ENCODE measurements at places on chromosomes 4 and X.

- peak; percentile 3 for DNase-seq
Observed at GRCh38 chr4:87150498-87151261, 69.7 kb downstream of the KLHL8 start.

DNA sequence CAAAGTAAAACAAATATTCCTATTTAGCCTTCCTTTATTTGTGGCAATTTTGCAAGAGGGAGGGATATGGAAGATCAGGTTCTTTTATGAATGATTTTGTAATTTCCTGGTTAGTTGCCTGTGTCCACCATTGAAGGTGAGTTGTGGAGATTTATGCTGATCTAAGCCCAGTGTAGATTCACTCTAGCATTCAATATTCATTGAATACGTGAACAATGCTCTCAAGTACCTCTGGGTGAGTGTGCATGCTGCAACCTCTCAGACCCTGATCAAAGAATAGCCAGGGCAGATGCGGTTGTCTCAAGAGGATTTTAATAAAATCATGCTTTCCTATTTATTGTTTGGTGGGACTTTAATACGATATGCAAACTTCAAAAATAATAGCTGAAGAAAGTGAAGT lies 628.4 kb downstream of the SPRY1 start:
- no peak for DNase-seq

DNA sequence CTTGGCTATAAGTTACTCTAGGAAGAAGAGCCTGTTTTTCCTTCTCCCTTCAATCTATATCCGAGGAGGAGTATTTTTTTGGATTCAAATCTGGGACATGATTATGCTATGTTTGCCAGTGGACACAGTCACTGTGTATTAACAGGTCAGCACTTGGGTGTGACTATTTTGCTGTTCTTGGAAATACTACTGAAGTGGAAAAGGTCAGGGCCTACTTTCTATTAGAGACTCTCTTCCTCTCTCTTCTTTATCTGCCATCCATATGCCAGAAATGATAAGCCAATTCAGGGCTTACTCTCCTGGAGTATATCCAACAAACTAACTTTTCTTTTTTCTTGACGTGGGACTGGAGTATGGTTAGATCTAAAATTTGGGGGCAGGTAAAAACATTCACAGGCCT lies 40.5 kb downstream of the MID1IP1 start:
- no peak for DNase-seq

DNA sequence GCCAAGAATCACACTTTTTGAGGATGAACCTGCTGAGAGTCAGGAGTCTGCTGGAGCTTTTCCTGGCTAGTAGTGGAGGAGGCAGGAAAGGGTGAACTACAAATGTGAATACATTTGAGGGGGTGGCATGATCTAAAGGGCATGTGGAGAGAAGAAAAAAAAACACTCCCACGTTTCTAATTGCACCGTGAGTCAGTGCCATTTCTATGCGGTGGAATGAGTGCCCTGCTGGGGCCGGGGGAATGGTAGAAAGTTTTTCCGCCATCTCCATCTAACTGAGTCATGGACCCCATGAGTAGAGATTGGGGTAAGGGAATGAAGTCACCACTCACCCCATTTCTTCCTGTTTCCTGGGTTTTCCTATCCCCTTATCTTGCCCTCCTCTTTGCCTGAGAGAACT lies 19.8 kb downstream of the BEX3 start:
- no peak for DNase-seq

DNA sequence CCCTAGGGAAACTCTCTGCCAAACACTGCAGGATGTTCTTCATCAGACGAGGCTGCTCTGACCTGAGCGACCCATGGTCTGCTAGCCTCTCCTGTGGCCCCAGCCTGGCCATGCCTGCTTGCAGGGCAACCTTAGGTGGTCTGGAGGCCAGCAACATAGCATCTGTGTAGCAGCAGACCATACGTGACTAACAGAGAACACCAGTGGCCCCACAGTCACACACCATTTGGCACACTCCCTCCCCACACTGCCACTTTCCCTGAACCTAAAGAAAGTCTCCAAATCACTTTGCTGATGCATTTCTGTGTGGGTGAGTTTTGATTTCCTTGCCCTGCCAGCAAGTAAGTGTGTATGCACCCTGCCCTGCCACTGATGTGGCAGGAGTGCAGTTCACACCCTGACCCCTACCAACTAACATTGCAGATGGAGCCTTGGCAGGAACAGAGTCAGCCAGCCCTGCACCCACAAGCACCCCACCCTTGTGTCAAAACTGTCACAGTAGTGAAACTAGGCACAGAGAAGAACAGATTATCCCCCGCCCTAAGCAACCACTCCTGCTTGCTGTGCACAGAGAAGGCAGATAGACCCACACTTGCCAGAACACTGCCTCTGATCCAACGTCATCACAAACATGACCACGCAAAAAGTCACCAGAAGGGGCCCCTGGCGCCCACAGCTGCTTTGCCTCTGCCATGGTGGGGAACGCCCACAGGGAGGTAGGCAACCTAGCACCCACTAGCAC lies 249.1 kb downstream of the SPIN4 start:
- no peak for DNase-seq

Data from stimulated activated CD8-positive, alpha-beta memory T cell treated with anti-CD3 and anti-CD28 coated beads, Interleukin-15, amount 100 ng/mL, for 4 hours (primary cell).